ENCODE measurements at places on chromosomes 2 and 18.

- DNase-seq: no peak
Observed at GRCh38 chr18:3836483-3837335, 386.7 kb downstream of the TGIF1 start.

- DNase-seq: no peak
Observed at GRCh38 chr2:135299658-135300244, 231.3 kb downstream of the ZRANB3 start.

DNA sequence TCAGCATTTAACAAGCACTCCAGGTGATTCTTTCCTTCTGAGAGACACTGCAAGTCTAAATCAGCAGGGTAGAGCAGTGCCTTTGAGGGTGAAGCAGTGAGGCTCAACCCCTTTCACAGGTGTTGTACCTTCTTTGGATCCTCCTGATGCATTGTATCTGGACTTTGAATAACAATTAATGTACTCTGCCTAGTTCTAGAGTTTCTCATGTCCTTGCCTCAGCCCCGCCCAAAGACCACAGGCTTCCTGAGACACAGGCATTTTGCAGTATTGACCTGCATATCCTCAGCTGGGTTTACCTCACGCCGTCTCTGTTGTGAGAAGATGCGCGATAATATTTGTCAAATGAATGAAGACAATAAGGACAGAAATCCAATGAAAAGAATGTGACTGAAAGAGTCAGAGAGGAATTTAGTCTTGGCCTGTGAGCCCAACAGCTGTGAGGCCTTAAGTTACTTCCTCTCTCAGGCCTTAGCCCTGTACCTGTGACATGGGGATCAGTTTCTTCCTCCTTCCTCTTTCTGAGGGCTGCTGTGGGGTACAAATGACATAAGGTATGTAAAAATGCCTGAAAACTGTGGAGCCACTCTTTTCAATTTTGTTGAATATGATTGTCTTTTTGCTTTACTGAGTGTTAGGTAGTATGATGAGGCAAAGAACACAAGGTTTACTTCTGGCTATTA, 43.7 kb downstream of the WIPF1 start:
- DNase-seq: no peak

DNA sequence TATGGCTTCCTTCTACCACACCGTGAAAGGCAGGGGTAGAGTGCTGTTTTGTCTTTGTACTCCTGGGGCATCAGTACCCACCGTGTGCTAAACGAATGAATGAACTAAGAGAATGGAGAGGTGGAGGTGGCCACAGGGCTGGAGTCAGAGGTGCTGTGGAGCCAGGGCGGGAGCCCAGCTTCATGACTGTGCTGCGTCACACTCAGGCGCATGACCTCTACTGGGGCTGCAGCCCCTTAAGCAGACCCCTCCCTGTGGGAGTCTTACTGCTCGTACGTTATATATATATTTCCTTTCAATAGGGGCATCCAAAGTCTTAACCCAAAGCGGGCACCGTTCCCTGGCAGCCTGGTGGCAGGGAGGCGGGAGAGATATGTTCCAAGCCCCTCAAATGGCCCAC, 18.0 kb upstream of the LBH start:
- no peak for DNase-seq

- no peak for DNase-seq
Observed at GRCh38 chr2:152054593-152054992, 44.3 kb downstream of the CACNB4 start.

GRCh38 chr2:201933792-201934237, 99.8 kb upstream of the FZD7 start:
- no peak for DNase-seq

DNA sequence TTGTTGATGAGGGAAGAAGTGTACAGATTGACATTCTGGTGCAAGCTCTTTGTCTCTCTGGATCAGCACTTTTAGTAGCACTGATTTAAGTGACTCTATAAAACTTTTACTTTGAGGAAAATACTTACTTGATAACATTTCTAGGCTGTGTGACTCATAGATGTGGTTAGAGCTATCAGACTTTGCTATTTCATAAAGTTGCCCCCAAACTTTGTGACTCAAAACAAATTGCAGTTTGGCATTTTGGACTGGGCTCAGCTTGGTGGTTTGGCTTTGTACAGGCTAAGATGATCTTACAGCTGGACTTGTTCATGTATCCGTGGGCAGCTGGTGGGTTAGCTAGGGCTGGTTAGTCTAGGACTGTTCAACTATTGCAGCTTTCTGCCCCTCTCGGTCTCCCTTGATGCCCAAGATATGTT, 42.1 kb upstream of the GLS start:
- no peak for DNase-seq

GRCh38 chr2:215697003-215697402, 261.1 kb upstream of the FN1 start:
- DNase-seq: no peak

All from stimulated activated CD4-positive, alpha-beta T cell treated with anti-CD3 and anti-CD28 coated beads, Interleukin-15, amount 100 ng/mL, for 1 hour (primary cell).